Activated T-helper 9 cell treated with anti-CD3 and anti-CD28 coated beads, Interleukin-2, amount 50 U/mL, for 16 hours (primary cell): ENCODE measurements at places on chromosomes 6 and 20.

GRCh38 chr6:141988327-141988726 lies 144.4 kb upstream of the GJE1 start:
- no peak for DNase-seq

- no peak for DNase-seq
Measured at GRCh38 chr6:23445157-23445710, 680.8 kb upstream of the NRSN1 start.

GRCh38 chr6:166595061-166595780 lies 8.7 kb upstream of the RAMACL start:
- no peak for DNase-seq

DNA sequence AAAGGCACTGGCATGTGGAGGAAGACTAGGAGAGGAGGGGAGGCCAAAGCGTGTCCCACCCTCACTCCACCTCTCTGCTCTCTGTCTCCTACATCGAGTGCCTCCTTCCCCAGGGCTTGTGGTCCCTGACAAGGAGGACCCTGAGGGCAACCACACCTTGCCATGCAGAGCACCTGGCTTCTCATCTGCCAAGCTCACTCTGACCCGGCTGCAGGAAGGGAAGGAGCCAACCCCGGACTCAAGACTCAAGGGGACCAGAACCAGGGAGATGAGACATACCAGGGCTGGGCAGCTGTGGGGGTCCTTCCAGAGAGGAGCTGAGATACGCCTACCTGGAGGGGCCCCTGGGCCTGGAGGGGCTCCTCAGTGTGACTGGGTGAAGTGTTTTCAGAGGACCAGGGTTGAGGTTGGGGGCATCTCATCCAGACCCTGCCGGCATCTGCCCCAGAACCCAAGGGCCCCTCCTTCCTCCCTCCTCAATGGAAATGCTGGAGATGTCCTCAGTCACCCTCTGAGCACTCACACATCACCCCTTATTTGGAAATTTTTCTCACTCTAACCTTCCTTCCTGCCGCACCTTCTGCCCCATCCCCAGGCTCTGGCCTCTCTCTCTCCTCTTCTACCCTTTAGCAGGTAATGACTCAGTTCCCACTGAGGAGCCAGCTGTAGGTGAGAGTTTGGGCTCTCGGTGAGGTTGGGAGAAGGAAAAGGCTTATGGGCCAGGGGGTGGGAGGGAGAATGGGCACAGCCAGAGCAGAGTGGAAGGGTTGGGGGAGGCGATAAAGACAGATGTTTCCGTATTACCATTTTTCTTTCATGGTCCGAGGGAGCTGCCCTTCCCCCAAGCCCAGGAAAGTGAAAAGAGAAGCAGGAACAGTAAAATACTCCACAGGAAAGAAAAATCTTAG lies 32.0 kb upstream of the POU5F1 start:
- DNase-seq = no peak

- DNase-seq = no peak
Measured at GRCh38 chr20:41111578-41111951, 25.8 kb upstream of the PLCG1 start.

DNA sequence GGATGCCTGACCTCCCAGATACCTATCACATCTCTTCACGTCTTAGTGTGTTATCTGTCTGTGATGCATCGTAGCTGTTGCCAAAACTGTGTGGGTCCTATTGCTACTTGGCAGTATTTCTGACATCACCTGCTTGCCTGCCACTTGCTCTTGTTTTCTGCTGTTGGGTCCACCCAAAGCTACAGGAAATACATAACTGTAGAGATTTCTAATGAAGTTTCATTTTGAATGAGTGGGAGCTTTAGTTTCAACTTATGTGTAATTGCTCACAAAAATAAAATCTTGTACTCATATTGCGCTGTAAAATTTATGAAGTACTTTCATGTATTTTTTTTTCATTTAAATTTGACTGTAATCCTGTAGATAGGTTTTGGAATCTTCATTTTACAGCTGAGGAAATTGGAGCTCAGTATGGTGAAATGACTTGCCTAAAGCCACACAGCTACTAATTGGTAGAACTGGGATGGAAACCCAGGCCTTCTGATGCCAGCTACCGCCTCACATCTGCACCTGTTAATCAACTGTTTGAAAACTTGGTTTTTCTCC lies 113.6 kb upstream of the MAN1A1 start:
- no peak for DNase-seq

DNA sequence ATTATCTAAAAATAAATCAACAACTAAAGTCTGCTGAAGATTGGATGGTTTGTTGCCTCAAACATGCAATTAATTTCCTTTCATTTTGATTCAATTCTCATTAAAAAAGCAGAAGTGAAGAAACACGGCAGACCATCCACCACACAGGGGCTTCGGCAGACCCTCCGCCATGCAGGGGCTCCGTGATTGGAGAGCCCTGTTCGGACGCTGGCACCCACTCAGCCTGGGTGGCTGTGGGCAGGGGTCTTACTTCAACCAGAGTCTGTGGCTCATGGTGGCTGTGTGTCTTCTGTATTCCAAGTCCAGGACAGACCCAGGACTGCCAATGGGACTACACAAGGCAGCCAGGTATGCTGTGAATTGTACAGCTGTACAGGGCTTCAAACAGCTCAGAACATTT lies 86.9 kb upstream of the FRMD1 start:
- DNase-seq = no peak

DNA sequence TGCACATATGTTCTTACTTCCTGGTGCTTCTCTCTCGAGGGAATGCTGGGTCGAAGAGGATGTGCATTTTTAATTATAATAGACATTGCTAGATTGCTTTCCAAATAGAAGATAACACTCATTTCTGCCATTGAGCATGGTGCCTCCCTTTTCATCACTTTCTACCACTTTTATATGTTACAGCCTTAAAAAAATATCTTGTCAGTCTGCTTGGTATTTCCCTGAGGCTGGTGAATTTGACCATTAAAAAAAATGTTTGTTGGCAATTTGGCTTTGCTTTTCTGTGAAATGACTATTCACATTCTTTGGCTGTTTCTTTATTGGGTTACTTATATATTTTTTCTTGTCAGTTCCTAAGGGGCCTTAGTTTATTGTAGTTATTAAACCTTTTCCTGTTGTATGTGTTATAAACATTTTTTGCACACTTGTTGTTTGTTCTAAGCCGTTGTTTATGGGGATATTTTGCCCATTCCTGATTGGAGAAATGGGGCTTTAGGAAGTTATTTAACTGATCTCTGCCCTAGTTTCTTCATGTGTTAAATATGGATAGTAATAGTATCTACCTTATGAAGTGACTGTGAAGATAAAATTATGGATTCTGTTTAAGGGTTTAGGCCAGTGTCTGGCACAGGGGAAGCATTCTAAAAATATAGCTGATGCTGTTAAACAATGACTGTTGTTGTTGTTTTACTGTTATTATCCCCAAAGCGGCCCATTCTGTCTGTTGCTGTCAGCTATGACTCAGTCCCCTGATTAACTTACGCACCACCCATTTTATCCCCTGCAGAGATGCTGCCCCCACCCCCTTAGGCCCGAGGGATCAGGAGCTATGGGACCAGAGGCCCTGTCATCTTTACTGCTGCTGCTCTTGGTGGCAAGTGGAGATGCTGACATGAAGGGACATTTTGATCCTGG lies 3.8 kb downstream of the DDR1 start:
- DNase-seq = no peak

DNA sequence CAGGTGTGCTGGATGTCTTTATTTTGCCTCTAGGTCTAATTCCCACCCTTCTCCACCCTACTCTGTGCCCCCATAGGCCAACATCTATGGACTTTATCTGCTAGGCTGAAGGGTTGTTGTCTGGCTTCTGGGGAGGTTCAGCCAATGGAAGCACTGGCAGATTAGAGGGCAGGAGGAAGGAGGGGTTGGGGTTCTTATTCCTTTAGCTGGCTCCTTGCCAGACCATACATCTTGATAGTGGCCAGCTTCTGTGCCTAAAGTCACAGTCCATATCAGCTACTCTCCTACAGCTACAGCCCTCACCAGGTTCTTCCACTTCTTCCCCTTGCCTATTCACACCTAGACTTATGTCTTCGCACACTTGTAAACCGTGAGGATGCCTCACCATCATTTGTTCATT lies 41.1 kb downstream of the ROS1 start:
- DNase-seq = no peak

GRCh38 chr6:93218096-93218495 lies 201.3 kb downstream of the EPHA7 start:
- no peak for DNase-seq

GRCh38 chr20:6299456-6299855 lies 176.6 kb upstream of the FERMT1 start:
- DNase-seq = no peak

- no peak for DNase-seq
Measured at GRCh38 chr6:34592208-34592952, 36.3 kb upstream of the SPDEF start.

DNA sequence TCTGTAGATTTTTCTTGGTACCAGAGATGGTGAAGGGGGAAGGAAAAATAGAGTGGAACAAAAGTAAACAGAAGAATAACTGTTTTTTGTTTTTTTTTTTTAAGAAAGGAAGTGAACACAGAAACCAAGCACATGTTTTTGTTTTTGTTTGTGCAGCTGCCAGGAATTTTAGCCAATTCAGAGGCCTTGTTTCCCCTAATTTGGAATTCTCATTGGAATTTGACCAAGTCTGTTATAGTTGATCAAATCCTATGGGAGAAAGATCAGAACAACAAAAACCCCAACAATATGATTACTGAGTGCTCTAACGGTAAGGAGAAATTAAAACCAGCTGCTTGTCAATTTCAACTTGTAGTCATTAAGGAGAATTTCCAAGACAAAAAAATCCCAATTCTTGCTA lies 18.2 kb upstream of the IL22RA2 start:
- DNase-seq = no peak

DNA sequence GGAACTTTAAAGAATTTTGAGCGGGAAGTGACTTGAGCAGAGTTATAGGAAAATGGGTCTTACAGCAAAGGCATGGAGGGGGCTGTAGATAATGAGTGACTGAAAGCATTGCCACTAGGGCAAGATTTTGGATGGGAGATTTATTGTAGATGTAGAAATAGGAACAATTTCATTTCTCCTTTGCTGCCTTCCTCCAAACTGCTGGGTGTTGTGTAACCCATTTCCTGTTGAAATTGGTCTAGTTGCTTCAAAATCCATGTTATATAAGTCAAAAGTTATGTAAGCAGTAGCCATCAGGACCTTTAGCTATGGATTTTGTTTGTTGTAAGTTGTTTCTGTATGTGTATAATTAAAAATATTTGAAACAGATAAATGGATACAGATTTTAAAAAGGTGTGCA lies 11.1 kb downstream of the YWHAB start:
- DNase-seq = no peak

GRCh38 chr6:24910961-24911725 lies 24.6 kb downstream of the RIPOR2 start:
- DNase-seq = peak; percentile 39

- no peak for DNase-seq
Measured at GRCh38 chr6:40894962-40895799, 143.8 kb downstream of the UNC5CL start.

- DNase-seq = no peak
Measured at GRCh38 chr6:39821742-39822532, 29.8 kb downstream of the DAAM2 start.

DNA sequence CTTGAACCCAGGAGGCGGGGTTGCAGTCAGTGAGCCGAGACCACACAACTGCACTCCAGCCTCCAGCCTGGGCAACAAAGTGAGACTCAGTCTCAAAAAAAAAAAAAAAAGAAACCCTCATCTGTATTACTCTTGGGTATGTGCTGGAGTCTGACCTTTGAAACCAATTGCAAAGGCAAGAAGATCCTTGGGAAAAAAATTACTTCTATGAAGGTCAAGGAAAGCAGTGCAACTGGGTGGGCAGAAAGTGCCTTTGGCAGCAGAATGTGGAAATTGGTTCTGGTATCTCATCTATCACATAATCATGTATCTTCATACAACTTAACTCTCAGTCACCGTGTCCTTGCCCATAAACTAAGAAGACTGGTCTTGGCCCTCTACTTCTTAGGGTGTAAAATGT lies 7.7 kb upstream of the RPL7L1 start:
- no peak for DNase-seq

GRCh38 chr6:25498505-25498904 lies 153.5 kb upstream of the SCGN start:
- DNase-seq = no peak

DNA sequence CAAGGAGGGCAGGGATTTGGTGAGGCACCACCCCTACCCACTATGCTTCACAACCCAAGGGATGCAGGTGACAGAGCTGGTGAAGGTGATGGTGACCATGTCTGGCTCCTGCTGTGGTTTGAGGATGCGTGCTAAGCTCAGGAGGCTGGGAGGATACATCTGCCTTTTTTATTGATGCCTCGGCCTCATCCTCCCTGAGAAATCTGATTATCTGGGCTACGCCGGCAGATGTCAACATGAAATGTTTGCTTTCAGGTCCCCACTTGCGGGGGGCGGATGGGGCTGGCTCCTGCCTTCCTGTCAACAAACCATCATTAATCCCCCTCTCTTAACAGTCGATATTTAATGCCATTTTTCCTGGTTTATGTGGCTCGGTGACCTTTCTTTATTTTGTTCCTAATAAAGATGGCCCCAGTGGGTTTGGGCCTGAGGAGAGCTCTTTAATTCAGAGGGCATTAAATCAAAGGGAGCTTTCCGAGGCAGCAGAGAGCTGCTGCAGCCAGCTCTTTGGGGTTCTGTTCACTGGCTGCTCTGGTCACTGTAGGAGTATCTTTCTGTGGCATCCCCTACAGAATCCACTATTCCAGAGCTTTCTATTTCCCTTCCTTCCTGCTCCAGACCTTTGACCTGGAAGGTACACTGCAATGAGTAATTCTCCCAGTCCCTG lies 33.5 kb upstream of the LRFN2 start:
- DNase-seq = no peak

DNA sequence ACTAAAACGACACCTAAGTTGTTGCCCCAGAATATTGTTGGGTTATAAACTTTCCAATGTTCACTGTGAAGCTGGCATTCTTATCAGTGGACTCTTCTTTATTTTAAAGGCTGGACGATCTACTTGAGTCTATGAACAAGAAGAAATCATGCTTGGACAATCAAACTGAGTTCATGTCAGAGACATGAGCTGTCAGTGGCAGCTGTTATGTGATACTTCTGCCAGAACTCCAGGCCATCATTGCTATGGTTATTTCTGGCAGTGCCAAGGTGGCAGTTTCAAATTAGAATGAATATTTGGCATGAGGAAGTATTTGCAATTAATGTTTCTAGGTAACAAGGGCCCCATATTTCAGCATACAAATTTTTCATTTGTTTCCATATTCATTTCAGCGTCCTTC lies 417.3 kb downstream of the LMBRD1 start:
- DNase-seq = no peak

DNA sequence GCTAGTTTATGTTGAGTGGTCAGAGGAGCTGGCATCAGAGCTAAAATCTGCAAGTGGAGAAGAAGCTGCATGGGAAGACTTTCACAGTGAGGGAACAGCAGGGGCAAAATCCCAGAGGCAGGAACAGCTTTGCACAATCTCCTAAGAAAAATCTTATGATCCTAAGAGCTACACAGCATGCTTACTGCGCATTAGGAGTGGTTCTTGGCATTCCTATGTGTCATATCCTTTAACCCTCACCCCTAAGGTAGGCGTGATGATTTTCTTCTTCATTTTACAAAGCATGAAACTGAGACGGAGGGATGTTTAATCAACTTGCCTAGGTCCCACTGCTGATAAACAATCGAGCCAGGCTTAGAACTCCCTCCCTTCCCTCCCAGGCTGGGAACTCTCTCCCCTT lies 313.6 kb upstream of the SULF2 start:
- no peak for DNase-seq

GRCh38 chr6:15413466-15414234 lies 167.8 kb downstream of the JARID2 start:
- no peak for DNase-seq
